ENCODE measurements at places on chromosomes 4 and X.

DNA sequence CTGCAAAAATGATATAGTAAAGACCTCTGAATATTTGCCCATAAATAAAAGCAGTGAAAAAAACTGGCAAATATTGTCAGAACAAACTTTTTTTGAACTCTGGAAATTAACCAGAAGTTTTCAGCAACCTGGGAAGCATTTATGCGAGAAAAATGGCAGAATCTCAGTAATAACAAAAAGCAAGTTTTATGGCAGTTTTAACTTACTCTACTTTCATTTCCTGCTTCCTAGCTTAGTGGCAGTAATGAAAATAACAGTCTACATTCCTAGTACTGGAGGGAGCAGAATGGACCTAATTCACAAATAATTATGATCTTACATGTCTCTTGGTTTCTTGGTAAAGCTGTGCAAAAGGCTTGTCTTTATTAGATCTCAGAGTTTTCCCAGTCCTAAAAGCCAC, 460.1 kb downstream of the NAF1 start:
- no peak for DNase-seq

- no peak for DNase-seq
These were observed 25.6 kb downstream of the FAT1 start for GRCh38 chr4:186698028-186698427.

GRCh38 chr4:66489783-66490452, 819.6 kb upstream of the EPHA5 start:
- DNase-seq, result peak; percentile 1

- no peak for DNase-seq
These were observed 101.3 kb downstream of the RPA4 start for GRCh38 chrX:96985046-96985445.

DNA sequence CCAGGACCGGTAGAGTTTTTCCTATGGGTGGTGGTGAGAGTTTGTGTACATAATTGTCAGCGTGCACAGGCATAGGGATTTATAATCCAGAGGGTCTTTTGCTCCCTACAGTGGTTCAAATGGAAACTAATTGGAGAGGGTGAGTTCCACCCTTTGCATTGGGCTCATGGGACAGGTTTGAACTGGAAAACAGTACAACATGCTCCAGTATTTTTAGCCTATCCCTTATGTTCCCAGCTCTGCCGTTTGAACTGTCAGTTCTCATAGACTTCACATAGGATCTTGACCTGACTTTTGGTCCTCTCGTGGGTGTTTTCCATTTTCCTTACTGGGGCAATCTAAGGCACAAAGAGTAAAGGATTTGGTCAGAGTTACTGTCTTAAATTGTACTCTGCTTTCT, 31.8 kb downstream of the FHL1 start:
- no peak for DNase-seq

GRCh38 chrX:47540754-47541538, 20.1 kb upstream of the ARAF start:
- peak; percentile 89 for DNase-seq

- DNase-seq, result peak; percentile 34
These were observed 74.4 kb downstream of the PDLIM5 start for GRCh38 chr4:94525993-94526728.

- DNase-seq, result no peak
These were observed 73.8 kb downstream of the FBXW7 start for GRCh38 chr4:152462047-152462446.

- no peak for DNase-seq
These were observed 65.4 kb downstream of the HTRA3 start for GRCh38 chr4:8334786-8335460.

DNA sequence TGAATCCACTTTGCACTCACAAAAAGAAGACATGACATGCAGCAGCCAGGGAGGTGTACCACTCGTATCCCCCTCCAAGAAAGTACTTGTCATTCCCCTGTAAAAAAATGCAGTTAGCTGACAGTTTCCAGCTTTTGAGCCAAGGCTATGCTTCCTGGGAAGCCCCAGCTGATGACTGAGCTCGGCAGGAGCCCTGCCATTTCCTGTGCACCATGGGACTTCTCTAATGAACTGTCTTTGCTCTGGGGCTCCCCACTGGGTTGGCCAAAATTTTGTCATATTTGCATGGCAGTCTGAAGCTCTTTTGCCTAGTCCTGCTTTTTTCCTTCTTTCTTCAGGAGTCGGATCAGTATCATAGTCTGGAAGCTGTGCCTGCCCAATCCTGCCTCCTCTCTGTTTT, 104.5 kb upstream of the MAOA start:
- DNase-seq, result no peak

GRCh38 chr4:10743357-10743756, 58.8 kb upstream of the CLNK start:
- DNase-seq, result no peak

- DNase-seq, result peak; percentile 55
These were observed 139.8 kb downstream of the PALLD start for GRCh38 chr4:168636506-168637196.

- no peak for DNase-seq
These were observed 9.6 kb downstream of the PSAPL1 start for GRCh38 chr4:7425124-7425523.

- peak; percentile 14 for DNase-seq
These were observed 750 bp downstream of the ARMCX5 start for GRCh38 chrX:102599951-102600579.

GRCh38 chr4:53841711-53842110, 222.7 kb downstream of the CHIC2 start:
- no peak for DNase-seq

DNA sequence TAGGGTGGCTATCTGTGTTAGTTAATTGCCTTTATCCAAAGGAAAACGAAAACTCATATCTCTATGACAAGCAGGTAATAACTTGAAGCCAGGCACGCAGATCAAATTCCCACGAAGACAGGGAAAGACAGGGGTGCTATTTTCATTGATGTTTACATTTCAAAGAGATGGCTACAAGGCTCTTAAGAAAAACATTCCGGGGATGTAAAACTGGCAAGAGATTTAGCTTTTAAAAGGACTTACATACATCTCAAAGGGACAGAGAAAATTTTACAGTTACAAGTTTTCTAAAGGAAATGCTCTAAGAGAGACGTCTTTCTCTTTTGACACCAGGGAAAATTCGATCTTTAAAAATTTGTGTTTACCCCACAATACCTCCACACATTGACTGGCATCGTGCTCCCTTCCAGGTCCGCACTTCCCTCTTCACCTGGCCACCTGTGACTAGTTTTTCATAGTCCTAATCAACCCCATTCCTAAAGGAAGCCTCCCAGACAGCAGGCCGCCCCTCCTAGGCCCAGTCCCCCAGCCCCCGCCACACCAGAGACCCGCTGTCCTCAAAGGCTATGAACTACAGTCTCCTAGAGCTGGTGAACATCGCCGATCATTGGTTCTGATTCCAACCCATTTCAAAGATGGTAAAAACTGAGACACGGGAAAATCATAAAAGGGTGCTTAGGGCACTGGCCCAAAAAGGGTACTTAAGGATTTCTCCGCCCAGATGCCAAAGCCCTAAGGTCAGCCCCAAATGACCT, 649 bp upstream of the ARAF start:
- no peak for DNase-seq

DNA sequence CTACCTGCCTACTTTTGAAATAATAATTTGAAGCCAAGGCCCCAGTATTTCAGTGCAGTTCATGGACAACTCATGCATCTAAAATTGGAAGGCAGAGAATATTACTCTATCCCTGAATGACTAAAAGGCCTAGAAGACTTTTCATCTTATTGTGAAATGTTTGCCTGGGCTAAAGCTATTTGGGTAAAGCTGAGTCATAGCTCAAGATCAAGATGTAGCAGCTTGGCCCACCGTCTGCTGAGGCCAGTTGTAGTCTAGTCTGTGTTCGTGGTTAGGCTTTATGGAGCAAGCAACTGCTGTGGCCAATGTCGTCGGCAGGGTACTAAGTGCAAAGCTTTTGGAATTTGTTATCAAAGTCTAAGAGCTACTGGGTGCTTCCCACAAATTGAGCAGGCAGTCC, 929.1 kb downstream of the RAB28 start:
- DNase-seq, result no peak

GRCh38 chrX:85630901-85631300, 251.4 kb upstream of the POF1B start:
- DNase-seq, result no peak

DNA sequence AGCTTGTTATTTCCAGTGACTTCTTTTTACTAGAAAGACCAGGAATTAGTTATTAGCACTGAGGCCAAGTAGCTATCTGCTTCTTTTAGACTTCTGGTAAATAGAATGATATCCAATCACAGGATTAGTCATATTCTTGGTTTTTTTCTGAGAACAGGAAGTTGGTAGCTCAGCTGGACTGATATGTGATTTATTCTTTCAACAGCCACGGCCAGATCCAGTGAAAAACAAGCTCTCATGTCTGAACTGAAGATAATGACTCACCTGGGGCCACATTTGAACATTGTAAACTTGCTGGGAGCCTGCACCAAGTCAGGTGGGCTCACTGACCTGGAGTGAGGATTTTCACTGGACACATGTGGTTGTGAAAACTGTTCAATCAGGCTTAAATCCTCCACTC, 48.6 kb downstream of the PDGFRA start:
- peak; percentile 61 for DNase-seq

GRCh38 chrX:30635630-30636029, 17.6 kb upstream of the GK start:
- DNase-seq, result peak; percentile 21

DNA sequence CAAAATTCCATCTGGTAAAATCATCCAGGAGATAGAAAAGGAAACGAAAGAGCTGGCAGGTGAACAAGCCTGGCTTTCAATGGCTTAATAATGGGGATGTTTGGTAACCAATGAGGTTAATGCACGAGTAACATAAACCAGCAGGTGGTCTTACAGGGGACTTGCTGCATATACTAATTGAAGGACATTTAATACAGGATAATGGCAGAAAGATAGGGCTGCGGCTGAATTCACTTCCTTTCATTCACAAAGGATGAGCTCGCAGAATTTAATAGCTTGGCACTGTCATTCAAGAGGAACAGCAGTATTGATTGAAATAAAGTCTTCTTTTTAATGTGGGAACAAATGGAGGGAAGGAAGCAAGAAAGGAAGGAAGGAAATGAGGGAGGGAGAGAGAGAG, 156.3 kb upstream of the RAI2 start:
- no peak for DNase-seq

DNA sequence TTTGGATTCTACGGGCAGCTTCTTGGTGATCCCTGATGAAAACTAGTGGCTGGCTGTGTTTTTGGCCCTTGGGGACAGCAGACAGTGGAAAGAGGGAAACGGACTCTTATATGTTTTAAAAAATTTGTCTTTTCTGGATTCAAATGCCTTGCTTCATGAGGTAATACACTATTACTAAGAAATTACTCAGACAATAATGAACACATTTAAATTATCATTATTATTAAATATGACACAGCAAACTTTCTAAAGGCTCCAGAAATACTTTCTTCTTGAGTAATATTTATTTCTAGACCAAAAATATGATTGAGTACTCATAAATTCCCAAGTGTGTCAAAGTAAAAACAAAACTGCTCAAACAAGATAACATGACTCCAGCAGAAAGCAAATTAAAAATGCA, 520.7 kb upstream of the AADAT start:
- no peak for DNase-seq
